CD4-positive, alpha-beta T cell treated with Interferon alpha-2 for 1 hour (primary cell): ENCODE measurements at places on chromosomes 3 and 15.

GRCh38 chr3:191740712-191741111 lies 279.7 kb downstream of the PYDC2 start:
- DNase-seq: no peak

DNA sequence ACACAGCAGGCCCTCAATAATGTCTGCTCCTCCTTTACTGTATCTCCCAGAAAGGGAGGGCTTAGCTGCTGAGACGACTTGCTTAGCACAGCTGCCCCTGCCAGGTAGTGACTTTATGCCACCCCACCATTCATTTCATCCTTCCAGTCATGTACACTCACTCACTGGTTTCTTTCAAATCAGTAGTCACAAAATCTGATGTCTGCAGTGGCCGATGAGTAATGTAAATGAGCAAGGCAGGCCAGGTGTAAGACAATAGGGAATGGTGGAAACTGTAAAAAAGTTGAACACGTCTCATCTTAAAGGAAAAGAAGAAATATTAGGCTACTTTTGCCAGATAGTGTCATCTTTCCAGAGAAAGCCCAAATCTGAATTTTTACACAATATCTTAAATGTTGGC lies 207.6 kb upstream of the PRICKLE2 start:
- no peak for DNase-seq

- no peak for DNase-seq
These were observed 63.4 kb downstream of the TPRG1 start for GRCh38 chr3:189235214-189235613.

GRCh38 chr3:61522626-61523025 lies 38.7 kb upstream of the PTPRG start:
- no peak for DNase-seq

GRCh38 chr3:39372833-39373232 lies 10.3 kb upstream of the SLC25A38 start:
- DNase-seq: no peak

- DNase-seq: no peak
These were observed 76.1 kb downstream of the REC114 start for GRCh38 chr15:73518876-73519733.

GRCh38 chr3:67559029-67559605 lies 95.3 kb downstream of the SUCLG2 start:
- DNase-seq: no peak

- no peak for DNase-seq
These were observed 67.4 kb upstream of the SAMMSON start for GRCh38 chr3:69932087-69932486.

GRCh38 chr3:175477651-175478224 lies 618.6 kb downstream of the NAALADL2 start:
- no peak for DNase-seq

GRCh38 chr3:105527535-105527934 lies 160.8 kb downstream of the ALCAM start:
- no peak for DNase-seq

DNA sequence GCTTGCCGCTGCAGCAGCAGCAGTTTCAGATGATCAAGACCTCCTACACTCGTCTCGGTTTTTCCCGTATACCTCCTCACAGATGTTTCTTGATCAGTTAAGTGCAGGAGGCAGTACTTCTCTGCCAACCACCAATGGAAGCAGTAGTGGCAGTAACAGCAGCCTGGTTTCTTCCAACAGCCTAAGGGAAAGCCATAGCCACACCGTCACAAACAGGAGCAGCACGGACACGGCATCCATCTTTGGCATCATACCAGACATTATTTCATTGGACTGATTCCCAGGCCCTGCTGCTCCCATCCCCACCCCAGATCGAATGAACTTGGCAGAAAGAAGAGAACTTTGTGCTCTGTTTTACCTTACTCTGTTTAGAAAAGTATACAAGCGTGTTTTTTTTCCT lies 17.6 kb downstream of the CALML4 start:
- DNase-seq: no peak

GRCh38 chr15:48976444-48977088 lies 12.8 kb upstream of the SHC4 start:
- DNase-seq: no peak

GRCh38 chr3:184176377-184177330 lies 2.0 kb downstream of the AP2M1 start:
- no peak for DNase-seq

DNA sequence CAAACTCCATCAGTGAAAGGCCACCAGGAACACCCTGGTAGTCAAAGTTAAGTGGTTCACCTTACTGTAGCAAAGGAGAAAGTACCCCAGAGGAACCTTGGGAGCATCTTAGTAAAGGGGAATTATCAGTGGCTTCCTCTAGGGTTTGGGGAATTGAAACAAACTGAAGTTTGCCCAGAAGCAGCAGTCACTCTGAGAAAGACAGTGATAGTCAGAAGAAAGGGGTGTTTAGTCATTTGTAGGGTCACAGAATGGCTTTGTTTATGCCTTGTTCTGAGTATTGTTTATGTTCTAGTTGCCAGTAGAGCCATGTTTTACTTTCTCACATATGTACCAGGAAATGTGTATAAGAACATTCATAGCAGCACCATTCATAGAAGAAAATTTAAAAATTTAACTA lies 93.8 kb downstream of the FHIT start:
- no peak for DNase-seq

- DNase-seq: no peak
These were observed 5.0 kb downstream of the LRCH3 start for GRCh38 chr3:197796087-197796486.

DNA sequence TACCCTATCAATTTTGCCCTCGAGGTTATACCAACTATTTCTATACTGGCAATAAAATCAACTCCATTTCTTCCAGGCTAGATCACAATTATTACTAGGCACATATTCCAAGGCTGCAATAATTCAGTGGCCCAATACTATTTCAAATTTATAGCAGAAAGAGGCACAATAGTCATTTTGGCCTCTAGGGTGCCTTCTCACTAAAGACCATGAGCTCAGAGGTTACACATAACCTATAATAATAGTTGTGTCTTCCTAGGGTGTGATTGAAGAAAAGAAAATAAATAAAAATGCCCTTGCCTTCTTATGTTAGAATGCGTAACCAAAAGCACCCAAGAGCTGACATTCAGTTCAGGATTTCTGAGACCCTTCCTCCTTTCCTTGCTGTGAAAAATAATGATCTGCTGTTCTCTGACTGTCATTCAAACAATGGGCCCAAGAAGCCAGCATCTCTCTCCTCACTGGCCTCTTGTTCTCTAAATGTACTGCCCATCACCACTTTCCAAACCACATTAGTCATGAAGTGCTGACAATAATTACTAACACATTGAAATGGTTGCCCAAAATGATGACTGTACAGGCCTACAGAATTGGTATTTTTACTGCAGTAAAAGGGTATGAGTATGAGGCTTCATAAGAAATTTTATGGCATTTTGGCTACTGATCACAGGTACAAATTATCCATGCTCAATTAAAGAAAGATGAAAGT lies 244.8 kb downstream of the LRRN1 start:
- no peak for DNase-seq

DNA sequence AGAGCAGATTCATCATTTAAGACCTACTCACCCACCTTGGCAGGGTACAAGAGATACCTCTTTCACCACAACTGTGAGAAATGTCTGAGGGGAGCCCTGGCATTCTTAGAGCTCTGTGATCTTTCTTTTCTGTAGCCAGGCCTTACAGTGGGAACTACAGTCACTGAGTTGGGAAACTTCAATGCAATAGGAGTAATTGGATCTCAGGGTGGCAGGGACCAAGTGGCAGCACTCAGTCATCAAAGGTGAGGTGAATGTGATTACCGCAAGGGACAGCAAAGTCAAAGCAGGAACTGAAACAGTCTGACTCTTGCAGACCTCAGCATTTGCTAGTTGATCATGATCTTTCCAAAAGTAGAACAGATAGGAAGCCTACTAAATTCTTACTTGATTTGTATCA lies 7.2 kb upstream of the MCF2L2 start:
- DNase-seq: peak; percentile 15

GRCh38 chr15:78440375-78441373 lies 2.7 kb downstream of the IREB2 start:
- DNase-seq: no peak
